ENCODE measurements at places on chromosomes 7 and 10. TPM values are rescaled to one million over a fixed set of nuclear protein-coding genes. Genes with fewer than 3 reads are reported as not detected.

DNA sequence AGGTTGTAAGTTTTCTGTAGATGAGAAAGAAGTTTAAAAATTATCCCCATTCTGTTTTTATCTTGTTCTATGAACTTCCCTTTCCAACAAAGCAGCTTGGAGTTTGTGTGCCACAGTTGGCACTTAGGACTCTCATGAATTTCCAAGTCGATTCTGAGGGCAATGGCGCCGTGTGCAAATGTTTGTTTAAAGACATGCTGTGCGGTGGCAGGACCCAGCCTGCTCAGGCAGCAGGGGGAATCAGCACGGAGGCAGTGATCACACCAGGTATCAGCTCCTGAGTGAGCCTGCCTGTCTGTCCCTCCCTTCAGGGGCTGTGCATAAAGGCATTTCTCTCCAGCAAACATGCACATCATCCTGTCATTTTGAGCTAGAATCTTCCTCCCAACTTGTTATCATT, 109.8 kb upstream of the WDR11 start:
- DNase-seq, result no peak

Gene ATXN7L1
- total RNA-seq, result 5.7 TPM

Gene ARHGAP19
- 7.6 TPM for total RNA-seq

DNA sequence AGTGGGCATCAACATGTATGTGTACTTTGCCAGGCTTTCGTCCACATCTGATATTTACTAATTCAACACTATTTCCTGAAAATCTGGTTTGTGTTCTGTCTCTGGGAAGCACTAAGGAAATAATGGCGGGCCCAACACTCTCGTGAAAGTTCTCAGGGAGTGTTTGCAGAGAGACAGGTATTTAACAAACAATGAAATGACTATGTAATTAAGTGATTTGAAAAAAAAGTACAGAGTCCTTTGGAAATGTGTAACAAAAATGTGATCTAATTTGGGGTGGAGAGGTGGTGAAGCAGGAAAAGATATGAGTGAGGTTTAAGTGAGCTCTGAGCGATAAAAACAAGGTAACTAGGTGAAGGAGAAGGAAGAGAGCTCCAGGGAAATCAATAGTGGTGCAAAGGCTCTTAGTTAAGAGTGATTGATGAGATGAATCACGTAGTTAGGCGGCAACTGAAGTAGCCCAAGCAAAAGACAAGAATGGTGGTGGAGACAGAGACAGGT, 95.3 kb upstream of the DNAJB12 start:
- DNase-seq, result no peak

DNA sequence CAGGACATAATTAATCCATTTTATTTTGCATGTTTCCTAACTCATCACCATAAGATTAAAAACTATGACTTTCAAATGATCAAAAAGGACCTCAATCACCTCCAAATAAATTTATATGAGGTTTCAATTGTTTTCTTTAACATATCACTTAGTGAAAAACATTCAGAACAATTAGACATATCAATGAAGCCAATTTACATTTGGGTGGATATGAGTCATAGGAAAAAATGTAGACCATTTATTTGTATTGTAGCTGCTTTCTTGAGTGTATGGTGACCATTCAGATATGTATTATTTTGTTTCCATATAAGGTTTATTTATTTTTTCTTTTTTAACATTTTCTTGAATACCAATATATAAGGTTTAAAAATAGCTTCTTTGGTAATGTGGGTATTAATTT, 13.3 kb upstream of the EXOC6 start:
- no peak for DNase-seq

Gene DKK1
- total RNA-seq, result not detected

- peak; percentile 40 for DNase-seq
Measured at GRCh38 chr10:89518876-89519842, 16.2 kb downstream of the SLC16A12 start.
